Activated CD4-positive, alpha-beta T cell treated with anti-CD3 and anti-CD28 coated beads for 1 hour (primary cell): ENCODE measurements at places on chromosomes 3 and 15.
A peak's percentile ranks its signal among the peaks of the same experiment; 100 is the strongest.

DNA sequence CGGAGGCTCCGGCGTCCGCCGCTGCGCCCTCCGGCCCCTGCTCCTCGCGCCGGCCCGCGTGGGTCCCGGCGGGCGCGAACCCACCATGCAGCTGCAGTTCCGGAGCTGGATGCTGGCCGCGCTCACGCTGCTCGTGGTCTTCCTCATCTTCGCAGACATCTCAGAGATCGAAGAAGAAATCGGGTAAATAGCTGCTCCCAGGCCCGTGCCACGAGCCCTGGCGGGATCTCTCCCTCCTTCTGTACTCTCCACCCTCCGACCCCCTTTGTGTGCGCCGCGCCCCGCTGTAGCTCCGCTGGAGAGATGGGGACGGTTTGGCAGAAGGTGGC is 263 bp downstream of the ST8SIA2 start:
- no peak for DNase-seq

GRCh38 chr15:75646944-75647364 is 758 bp upstream of the SNX33 start:
- DNase-seq: no peak

DNA sequence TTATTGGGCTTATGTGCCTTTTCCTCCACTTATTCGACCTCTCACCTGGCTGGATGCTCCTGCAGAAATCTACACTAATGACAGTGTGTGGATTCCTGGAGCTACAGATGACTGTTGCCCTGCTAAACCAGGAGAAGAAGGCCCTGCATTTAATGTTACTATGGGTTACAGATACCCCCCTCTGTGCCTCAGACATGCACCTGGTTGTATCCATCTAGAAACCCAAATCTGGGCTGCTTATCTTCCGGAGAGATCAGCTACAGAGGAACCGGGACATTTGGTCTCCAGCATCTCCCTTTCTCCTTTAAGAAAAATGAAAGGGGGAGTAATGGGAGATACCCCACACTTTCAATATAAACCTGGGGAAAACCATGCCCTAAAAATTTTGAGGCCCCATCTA is 710.0 kb downstream of the ROBO1 start:
- DNase-seq: no peak

GRCh38 chr15:34360298-34360697 is 6.7 kb downstream of the LPCAT4 start:
- DNase-seq: no peak

DNA sequence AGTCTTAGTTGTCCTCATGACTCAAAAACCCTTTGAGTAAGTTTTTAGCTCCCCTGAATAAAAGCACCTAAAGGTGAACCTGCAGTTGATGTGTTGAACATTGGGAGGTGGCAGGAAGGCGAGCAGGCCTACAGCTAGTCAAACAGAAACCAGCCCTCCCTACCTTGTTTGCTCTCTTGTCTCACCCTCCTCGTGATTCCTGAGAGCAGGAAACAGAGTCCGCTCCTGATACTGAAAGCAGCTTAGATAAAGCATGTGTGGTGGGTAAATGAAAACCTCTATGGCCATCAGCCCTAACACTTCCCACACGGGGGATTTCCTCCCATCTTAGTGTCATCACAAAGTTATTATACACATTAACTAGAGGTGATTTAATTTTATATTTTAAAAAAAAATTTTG is 21.8 kb upstream of the CLDN18 start:
- no peak for DNase-seq

- no peak for DNase-seq
These were observed 212.2 kb upstream of the LINGO1 start for GRCh38 chr15:77844798-77845446.

GRCh38 chr3:150033721-150034120 is 63.0 kb upstream of the PFN2 start:
- no peak for DNase-seq

DNA sequence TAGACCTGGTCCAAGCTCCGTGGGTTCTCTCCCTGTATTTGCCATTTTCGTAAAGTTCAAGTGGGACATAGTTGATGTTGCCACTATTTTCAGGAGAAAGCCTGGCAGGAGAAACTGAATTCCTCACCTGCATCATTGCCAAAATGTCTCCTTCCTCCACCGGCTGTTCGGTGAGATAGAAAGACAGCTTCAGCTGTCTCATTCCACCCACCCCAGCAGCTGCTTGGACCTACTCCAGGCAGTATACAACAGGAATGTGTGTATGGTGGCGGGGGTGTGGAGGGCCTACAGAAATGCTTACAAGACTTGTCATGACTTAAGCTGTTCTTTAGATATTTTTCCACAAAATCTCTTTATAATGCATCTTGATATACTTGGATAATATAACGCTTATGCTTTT is 132.7 kb upstream of the RAP2B start:
- no peak for DNase-seq

DNA sequence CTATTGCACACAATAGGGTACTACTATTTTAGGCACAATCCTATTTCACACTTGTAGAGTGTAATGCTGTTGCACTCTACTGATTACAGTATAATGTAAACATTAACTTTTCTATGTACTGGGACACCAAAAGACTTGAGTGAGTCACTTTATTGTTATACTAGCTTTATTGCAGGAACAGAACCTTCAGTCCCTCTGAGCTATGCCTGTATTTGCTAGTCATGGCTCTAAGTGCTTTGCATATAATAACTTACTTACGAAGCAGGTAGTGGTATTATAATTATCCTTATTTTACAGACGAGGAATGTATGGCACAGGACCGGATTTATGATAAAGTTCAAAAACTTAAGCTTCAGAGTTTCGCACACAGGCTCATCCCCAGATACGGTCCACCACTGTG is 106.6 kb upstream of the SLC6A6 start:
- DNase-seq: no peak

GRCh38 chr3:128994173-128994512 is 267 bp upstream of the CFAP92 start:
- DNase-seq: no peak

DNA sequence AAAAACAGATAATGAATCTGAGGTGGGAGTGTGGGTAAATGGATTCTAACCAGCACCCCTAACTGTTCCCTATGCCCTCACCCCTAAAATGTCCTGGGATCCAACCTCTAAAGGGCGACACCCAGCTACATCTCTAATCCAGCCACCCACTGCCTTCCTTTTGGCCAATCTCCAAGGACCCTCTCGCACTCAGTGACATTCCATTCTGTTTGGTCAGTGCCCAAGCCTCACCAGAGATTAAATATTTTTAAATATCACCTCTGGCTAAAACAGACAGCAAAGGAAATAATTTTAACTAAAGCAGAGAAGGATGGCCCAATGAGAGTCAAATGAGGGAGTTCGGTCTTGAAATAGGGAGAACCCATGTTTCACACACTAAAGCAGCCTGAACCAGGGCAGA is 19.9 kb upstream of the SCN10A start:
- DNase-seq: no peak

DNA sequence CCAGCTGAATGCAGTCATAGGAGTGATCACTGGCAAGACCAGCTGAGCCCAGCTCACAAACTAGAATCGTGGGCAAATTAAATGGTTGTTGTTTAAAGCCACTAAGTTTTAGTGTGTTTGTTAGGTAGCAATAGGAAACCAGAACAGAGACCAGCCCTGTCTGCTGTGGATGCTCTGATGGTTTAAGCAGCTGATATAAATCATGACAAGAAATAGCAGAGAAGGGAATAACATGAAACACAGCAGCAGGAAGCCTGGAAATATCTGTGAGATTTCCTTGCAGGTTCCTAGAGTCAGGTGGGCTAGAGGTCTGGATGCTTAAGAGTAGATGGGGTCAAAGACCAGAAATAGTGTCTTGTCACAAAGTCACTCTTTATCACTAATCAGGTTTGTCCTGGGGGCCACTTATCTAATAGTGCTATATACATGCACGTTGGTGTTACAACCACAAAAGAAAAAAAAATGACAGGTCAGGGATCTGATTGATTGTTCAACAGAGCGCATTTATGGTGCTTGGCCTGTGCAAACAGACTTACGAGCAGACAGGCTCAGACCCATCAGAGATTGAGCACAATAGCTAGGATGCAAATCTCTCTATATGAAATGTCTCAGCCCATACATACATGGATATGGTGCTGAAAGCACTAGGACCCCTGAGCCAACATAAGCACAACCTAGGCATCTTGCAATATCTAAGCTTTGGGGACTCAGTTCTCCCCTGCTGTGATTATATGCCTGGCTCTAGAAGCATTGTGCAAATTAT is 967.7 kb downstream of the AGBL1 start:
- no peak for DNase-seq

DNA sequence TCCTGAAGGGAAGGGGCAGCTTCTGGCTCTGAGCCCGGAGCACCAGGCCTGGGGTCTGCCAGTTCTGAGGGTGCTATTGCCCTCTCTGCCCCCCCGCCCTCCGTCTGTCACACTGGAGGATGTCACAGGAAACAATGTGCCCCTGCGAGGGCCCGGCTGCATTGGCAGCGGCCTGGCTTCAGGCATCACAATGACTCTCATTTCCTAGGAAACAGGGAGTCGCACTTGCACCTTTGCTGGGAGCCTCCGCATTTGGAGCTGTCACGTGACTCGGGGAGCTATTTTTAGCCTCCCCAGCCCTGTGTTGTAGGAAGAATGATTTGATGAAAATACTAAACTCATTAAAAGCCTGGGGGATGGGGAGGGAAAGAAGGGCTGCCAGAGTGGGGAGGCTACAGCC is 518.9 kb downstream of the SHQ1 start:
- DNase-seq: no peak

DNA sequence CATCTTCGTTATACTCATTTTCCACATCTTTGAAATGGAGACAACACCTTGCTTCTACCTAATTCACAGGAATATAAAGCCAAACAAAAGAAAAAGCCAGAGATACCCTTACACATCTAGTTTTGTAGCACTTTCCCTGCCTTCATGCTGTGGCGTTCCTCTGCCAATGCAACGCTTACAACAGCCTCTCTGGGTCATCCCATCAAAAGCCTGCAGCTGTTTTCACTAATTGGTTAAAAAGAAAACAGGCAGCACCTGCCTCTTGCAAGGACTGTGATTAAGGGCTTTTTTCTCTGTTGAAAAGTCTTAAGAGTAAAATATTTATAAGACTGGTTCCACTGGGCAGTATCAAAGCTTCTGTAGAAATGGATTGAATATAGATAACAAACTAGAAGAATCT is 120.3 kb downstream of the FMN1 start:
- no peak for DNase-seq

GRCh38 chr3:33050071-33050653 is 46.8 kb downstream of the GLB1 start:
- DNase-seq: no peak

GRCh38 chr3:64411101-64411500 is 185.8 kb upstream of the PRICKLE2 start:
- DNase-seq: no peak

- no peak for DNase-seq
These were observed 52.8 kb downstream of the CORO2B start for GRCh38 chr15:68631601-68632051.

DNA sequence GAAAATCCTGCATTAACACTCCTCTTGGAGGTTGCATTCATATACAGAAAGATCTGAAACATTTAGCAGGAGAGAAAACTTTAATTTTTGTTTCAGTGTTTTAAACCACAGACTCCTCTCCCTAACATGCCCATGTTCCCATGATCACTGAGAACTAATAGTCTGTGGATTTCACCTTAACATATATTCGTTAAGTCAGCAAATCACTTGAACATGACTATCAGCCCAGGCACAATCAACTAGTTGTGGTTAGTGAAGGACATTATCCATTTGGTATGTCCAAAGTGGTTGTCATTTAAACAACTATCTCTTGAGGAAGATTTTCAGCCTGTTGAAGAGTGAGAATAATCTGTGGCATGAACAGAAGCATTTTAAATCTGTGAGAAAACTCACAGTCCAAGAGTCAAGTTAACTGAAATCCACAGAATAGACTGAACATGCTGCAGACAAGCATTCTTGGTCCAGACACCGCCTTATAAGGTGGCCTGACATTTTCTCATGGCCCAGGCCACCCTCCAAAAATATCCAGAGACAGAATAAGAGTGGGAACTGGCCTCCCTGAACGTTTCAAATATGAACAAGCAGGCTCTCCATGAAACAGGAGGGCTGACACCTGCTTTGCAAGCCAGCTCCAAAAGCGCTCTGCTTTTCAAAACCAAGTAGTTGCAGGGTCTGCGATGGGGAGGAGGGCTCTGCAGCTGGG is 39.9 kb upstream of the ADCY5 start:
- DNase-seq: no peak

- no peak for DNase-seq
These were observed 451.0 kb downstream of the MFSD1 start for GRCh38 chr3:159252772-159253384.

- DNase-seq: no peak
These were observed 43.1 kb upstream of the HES1 start for GRCh38 chr3:194092881-194093301.

DNA sequence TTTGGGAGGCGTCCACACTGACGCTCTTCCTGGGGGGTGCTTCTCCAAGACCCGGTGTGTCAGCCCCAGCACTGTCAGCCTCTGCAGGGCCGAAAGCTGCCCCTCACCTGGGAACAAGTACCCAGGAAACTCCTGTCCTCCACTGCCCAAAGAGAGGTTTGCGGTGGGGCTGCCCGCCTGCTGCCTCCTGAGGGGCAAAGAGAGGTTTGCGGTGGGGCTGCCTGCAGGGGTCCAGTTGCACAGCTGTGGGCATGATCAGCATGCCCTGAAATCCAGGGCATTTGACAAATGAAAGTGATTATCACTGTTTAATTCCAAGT is 15.1 kb upstream of the SNRPA1 start:
- no peak for DNase-seq

DNA sequence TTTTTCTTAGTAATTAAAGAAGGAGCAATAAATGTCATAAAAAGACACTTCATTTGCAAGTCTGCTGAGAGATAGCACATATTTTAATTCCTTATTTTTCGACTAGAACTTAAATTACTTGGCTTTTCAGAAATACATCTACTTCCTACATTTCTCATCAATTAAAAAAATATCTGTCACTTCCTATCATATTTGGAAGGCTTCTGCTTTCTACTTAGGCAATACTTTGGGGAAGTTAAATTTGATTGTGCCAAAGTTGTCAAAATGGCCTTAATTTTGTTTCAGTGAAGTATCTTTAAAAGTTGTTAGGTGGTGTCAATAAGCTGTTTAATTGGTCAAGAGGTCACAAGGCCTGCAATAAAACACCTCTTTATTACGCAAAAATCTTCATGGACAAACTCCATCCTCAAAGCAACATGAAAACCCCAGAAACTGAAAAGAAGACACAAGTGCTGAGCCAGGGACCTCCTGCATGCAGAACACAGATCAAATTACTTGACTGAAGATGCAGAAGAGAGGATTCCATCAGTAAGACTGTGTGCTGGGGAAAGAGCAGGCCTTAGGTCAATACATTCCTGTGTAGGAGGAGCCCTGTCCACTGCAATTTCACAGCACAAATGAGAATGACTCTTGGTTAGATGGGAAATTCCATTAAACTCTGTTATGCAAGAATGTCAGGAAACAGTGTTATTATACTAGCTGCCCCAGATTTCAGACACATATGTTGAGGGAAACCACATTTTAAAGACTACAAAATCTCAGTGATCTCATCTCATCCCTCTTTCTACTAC is 48.0 kb upstream of the FSTL1 start:
- DNase-seq: no peak

- peak; percentile 20 for DNase-seq
These were observed 1.5 kb downstream of the MEGF11 start for GRCh38 chr15:66251790-66252684.
